ENCODE measurements at places on chromosomes 7 and 10.

- no peak for DNase-seq
Measured at GRCh38 chr10:124149189-124150042, 56.0 kb upstream of the CHST15 start.

DNA sequence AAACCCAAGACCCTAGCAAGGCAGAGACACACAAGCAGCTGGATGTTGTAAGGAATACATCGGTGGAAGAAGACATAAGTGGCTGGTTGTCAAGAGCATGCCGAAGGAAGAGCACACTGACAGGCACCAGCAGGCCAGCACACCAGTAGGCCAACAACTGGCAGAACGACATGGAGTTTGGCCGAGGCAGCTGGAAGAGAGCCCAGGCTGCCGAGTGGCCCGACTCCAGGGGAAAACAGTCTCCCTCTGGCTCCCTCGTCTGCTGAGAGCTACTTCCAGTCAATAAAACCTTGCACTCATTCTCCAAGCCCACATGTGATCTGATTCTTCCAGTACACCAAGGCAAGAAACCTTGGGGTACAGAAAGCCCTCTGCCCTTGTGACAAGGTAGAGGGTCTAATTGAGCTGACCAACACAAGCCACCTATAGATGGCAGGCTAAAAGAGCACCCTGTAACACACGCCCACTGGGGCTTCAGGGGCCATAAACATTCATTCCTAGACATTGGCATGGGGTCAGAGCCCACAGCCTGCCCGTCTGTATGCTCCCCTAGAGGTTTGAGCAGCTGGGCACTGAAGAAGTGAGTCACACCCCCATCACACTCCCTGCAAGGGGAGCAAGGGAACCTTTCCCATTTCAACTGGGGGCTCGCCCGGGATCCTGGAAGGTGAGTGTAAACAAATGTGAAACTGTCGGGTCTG is 14.7 kb upstream of the TNS3 start:
- no peak for DNase-seq

DNA sequence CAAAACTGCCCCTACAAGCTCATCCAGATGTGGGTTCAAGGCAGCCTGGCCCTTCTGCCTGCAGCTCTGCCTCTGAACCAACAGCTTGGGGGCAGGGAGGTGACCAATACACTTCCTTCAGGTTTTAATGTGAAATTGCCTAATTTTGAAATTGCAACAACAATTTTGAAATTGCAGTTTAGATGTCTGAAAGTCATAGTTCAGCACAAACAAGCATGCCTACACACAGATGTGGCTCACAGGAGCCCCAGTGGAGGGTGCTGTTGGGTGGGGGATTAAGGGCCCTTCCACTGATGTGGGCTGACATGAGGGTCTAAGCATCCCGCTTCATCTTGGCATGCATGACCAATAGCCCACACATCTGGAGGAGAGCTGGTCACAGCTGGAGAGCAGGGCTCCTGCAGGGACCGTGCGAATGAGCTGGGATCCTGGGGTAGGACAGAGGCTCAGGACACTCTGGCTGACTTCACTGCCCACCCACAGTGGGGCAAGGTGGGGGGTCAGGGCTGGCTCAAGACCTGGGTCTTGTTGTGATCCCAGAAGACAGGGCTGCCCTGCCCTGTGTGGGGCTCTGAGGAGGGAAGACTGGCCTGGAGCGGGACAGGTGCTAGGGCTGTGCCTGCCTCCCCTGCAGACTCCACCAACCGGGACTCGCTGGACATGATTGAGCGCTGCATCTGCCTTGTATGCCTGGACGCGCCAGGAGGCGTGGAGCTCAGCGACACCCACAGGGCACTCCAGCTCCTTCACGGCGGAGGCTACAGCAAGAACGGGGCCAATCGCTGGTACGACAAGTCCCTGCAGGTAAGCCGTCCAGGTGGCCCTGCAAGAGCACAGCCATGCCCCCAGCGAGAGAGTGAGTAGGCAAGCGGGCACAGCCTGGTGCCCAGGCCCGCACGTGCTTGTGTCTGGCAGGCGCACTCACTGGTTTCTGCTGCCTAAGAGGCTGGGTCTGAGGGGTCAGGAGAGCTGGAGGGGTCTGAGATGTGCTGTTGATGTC is 32.3 kb downstream of the CHAT start:
- no peak for DNase-seq

- DNase-seq, result no peak
Measured at GRCh38 chr10:127044186-127044585, 139.0 kb downstream of the DOCK1 start.

GRCh38 chr10:81724431-81724830 is 150.6 kb upstream of the NRG3 start:
- no peak for DNase-seq

GRCh38 chr10:75492173-75492925 is 60.9 kb downstream of the LRMDA start:
- no peak for DNase-seq

GRCh38 chr10:111837985-111838384 is 345.6 kb downstream of the GPAM start:
- no peak for DNase-seq

GRCh38 chr7:39810204-39810642 is 139.8 kb upstream of the CDK13 start:
- DNase-seq, result no peak

- peak; percentile 17 for DNase-seq
Measured at GRCh38 chr10:98028168-98028770, 2.2 kb downstream of the CRTAC1 start.

- no peak for DNase-seq
Measured at GRCh38 chr10:122435212-122435827, 19.1 kb upstream of the ARMS2 start.

DNA sequence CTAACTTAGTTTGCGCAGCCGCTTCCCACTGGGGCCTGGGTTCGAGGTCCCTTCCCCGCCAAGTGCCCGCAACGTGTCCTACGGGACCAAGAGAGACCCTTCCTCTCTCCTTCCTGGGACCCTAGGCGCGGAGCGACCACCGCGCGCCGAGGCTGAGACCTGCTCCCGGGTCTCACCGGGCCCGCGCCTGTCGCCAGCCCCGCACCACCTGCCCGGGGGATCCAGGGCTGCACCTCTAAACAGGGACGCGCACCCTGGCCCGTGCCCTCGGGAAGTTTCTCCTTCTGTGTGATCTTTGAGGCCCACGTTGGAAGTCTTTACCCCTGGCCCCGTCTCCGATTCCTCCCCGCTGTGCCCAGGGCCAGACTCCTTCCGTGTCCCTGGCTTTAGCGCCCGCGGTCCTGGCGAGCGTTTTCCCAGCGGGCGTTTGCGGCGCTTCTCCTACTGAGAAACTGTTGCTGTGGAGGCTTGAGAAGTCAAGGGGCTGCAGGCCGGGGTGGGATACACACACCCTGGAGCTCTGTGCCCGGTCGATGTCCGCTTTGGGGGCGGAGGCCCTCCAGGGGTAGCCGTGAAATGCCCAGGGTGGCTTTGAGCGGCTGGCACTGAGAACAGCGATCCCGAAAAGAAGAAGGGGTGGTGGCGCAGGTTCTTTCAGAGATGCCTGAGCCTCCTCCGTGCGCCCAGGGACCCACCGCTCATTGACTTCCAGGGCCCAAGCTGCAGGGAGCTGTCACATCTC is 575 bp downstream of the PLPP4 start:
- DNase-seq, result no peak

GRCh38 chr10:110429301-110429700 is 68.4 kb upstream of the DUSP5 start:
- no peak for DNase-seq

GRCh38 chr10:113899952-113900598 is 45.6 kb downstream of the NHLRC2 start:
- no peak for DNase-seq

DNA sequence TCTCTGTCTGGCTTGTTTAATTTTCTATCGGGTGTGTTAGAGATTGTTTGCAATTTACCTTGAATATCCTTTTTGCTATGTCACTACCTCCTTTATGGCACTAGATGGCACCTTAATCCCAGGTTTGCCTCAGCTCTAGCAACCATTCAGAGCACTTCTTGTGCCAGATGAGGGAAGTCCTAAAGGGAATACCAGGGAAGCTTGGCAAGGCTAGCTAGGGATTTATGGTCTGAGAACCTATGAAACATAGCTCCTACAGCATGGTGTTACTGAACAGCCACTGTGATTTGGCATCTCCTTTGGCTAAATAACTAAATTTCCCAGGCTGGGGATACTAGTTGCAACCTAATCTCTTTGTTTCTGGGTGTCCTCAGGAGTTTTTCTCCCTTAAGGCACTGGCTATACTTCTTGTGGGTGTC is 69.0 kb upstream of the VOPP1 start:
- peak; percentile 52 for DNase-seq

DNA sequence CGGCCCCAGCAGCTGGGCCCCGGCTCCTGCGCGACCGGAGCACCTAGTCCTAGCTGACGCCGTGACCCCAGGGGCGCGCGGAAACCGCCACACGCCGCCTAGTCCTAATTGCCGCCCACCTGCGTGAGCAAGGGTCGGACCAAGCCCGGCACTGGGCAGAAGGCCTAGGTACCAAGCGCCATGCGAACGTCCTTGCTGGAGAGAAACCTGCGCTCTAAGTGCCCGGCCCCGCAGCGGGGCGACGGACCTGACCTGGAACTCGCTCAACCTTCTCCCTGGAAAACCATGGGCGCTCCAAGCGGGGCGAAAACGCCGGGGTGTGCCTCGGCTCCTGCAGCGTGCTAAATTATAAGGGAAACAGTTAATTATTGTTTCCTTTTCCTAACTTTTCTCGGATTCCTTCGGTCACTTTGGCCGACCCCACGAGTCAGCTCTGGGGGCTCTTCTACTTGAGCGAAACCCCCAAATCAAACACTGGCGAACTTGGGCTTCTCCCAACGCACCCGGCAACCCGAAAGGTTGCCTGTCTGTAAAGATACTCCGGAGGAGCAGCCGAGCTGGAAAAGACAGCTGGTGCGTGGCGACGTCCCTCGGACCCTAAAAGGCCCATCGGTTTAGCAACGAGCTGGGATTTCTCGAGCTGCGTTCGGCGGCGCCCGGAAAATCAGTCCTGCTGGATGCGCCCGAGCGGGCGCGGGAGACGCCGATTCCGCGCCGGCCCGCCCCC is 5.3 kb upstream of the EBF3 start:
- no peak for DNase-seq

DNA sequence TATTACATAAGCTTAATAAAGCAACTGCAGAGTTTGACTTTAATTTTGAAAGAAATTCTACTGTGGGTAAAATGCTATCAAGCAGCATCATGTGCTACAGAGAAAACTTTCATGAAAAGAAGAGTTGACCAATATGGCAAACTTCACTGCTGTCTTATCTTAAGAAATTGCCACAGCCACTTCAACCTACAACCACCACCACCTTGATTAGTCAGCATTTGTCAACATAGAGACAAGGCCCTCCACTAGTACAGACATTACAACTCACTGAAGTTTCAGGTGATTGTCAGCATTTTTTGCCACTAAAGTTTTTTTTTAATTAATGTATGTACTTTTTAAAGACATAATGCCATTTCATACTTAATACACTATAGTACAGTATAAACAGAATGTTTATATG is 350.3 kb downstream of the HPSE2 start:
- DNase-seq, result no peak

- no peak for DNase-seq
Measured at GRCh38 chr7:37249240-37249639, 199.4 kb downstream of the ELMO1 start.

GRCh38 chr7:137626469-137627067 is 220.2 kb downstream of the DGKI start:
- no peak for DNase-seq

DNA sequence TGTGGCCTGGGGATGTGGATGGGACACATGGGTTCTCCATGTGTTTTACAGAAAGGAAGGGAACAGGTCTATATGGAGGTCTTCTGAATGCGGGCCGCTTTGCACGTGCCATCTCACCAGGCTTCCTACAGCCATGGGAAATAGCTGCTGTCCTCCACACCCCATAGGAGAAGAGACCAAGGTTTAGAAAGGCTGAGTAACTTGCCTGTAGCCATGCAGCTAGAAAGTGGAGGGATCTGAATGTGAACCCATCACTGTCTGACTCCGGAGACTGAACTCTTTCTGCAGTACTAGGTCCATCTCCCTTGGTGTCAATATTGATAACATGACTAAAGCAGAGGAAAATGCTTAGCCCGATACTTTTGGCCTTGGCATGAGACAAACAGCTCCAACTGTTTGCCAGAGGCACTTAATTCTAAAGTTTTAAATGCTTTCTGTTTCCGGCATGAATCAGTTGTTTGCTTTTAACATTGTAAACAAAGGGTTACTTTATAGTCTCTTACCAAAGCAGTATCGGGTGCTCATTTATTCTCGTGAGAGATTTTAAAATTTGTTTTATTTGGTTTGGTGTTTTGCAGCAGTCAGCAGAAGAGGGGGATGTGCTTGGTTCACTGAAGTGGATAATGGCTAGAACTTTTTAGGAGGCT is 64.8 kb upstream of the LOXL4 start:
- DNase-seq, result no peak

DNA sequence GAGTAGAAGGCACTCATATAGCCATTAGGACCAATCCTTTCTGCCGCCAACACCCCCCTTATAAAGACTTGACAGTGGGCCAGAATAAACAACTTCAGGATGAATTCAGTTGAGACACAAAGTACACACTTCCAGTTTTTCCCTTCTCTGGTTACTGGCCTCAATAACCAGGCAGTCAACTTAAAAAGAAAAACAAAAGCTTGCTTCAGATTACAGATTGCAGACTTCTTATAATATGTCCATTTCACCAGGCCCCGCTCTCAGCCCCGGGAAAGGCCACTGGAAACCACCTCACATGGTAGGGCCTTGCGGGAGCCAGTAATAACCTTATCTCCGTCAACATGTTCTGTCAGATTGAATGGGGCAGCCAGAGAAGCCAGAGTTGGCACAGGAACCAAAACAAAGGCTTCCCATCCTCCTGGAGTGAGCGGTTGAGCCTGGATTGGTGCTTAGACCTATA is 108.8 kb downstream of the EGFR start:
- DNase-seq, result peak; percentile 80

DNA sequence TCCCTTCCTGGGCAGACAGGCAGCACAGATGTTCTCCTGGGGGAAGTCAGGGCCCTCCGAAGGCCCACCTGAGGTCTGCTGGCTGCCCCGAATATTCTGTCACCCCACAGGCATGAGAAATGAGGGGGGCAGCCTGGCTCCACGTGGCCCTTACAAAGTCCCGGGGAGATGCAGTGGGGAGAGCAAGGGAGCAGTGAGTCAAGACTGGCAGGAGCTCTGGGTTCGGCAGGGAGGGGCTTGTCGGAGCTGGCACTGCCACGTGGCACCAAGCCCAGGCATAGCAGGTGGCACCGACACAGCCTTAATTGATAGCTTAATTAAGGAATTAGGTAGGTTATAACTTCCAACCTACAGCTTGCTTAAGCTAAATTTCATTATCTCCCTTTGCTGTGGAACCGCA is 163.9 kb downstream of the USP6NL start:
- no peak for DNase-seq

- no peak for DNase-seq
Measured at GRCh38 chr10:119652361-119652730, 1.2 kb downstream of the BAG3 start.

- DNase-seq, result no peak
Measured at GRCh38 chr7:30843741-30844482, 67.7 kb upstream of the AQP1 start.

DNA sequence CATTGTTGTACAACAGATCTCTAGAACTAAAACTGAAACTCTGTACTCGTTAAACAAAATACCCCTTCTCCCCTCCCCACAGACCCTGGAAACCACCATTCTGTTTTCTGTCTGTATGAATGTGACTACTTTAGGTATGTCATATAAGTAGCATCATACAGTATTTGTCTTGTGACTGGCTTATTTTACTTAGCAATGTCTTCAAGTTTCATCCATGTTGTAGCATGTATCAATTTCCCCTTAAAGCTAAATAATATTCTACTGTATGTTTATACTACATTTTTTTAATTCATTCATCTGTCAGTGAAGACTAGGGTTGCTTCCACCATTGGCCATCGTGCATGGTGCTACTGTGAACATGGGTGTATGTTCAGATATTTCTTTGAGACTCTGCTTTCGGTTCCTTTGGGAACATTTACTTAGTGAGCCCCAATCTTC is 71.2 kb upstream of the RPA3 start:
- no peak for DNase-seq

Measured in pulmonary artery endothelial cell (primary cell).